ENCODE measurements at places on chromosomes 11 and 22.

DNA sequence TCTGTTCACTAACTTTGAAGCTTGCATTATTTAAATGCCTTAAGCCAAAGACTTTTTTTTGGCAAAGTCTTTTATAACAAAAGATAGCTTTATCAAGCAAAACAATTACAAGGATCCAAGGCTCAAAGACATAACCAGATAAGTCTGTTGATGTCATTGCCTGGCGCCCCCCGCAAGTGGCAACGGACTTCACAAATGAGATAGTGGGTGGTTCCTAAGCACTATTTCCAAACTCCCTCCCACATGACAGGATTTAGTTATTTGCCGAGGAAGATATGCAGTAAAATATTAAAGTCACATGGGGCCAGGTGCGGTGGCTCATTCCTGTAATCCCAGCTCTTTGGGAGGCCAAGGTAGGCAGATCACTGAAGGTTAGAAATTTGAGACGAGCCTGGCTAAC is 194.2 kb upstream of the DDI1 start:
- no peak for DNase-seq

DNA sequence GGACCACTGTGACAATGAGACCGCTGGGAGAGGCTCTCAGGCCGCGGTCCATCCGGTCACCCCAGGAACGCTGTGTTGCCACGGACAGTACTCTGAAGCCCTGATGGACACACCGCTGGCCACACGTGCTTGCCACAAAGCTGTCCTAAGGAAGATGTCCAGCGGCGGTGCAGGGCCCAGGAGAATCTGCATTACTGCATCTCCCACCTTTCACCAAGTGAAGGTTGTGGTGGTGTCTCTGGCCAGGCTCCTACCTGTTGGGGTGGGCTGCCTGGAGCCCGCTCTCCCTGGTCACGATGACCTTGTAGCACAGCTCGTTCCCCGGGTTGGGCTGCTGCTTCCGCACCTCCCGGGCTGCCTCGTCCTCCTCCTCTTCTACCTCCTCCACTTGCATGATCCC is 4.2 kb downstream of the TTLL12 start:
- no peak for DNase-seq

DNA sequence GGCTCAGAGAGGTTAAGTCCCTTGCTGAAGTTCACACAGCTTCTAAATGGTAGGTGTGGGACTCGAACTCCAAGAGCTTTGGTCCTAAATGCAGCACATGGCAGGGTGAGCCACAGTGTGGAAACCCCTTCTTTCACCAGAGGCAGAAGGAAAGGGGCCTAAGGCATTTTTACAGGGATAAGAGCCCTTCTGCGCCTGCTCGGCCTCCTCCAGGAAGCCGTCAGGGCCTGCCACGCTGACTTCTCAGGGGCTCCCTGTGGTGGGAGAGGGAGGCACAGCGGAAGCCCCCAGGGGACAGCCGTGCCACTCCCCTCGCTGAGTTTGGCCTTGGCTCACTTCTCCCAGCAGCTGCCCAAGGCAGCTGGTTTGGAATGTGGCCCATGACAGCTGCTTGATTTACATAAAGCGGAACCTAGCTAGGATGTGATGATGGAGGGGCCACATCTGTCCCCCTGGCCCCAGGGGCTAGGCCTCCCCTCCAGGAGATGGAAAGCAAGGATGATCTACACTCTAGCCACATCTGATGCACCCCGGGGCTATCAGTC is 35.4 kb downstream of the CD82 start:
- no peak for DNase-seq

GRCh38 chr11:61815790-61816735 is 740 bp downstream of the FADS1 start:
- no peak for DNase-seq

- DNase-seq, result no peak
Measured at GRCh38 chr11:83827940-83828554, 541.9 kb upstream of the CCDC90B start.

DNA sequence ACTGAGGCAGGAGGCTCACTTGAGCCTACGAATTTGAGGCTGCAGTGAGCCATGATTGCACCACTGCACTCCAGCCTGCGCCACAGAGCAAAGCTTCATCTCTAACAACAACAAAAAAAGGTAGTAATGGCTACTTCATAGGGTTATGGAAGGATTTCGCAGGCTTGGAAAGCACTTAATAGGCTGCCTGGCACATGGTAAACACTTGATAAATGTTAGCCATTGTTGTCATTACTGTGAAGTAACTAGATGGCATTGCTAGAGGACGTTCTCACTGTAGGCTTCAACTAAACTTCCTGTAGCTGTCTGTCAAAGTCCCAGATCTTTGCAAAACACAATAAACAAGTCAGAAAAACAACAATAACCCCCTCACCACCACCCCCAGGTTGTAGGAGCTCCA is 357.2 kb upstream of the NARS2 start:
- DNase-seq, result no peak

DNA sequence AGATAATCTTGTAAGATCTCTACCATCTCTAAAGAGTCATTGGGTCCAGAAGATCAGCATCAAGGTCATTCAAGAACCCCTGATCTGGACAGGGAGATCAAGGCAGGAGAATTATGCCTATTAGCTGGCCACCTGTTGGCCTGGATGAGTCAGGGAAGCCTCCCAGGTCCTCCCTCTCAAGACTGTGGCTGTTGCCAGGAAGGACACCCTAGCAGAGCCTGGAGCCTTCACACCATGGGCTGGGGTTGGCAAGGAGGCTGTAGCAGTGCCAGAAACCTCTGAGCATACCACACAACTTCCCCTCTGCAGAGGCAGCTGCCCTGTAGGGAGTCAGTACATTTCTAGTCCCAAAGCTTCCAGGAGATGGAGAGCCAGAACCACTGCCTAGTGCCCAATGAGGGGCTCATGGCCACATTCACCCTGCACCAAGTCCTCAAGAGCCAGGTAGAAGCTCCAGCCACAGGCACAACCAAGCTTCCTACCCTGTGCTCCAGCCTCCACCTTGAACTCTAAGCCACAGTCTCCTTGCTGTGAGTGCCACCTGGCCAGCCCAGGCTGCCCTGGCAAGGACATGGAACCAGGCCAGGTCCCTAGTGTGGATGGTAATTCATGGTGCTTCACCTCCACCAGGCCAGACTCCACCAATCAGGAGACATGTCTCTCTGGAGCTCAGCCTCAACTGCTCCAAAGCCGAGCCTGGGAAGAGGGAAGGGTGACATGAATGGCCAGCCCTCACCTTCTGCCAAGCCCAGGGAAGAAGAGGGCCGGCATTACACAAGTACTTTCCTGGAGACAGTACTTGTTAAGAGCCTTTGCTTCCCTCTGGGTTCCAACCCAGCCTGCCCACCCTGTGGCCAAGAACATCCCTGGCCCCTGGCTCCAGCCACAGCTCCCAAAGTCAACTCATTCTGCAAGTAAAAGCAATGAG is 124.3 kb downstream of the BUD13 start:
- no peak for DNase-seq

DNA sequence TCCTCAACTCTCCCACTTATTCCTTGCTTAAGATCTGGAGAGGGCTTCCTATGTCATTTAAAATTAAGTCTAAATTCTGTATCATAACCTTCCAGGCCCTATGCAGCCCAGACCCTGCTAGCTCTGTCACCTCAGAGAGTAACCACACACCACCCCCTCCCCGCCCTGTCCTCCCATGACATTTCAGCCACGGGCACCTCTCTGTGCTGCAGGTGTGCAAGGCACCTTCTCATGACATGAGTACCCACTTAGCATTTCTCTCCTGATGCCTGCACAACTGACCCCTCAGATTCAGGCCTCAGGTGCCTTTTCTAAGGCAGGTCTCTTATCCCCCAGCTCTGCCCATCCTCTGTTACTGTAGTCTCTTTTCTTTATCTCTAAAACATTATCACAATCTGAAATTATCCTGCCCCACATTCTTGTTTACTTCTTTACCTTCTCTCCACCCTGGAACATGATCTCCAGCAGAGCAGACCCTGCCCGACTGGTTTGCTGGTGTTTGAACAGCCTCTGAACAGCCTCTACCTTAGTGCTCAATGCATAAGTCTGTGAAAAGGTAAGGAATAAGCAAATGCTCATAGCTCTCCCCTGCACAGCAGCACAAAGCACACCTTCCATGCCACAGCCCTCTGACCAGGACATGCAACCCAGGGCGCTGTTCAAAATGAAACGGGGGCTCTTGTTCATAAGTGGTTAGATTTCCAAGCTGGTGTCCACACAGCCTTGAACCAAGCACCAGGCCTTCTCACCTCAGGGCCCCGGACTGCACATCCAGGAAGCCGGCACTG is 196.1 kb upstream of the B3GAT1 start:
- DNase-seq, result no peak

GRCh38 chr22:22389467-22389866 is 119.1 kb downstream of the ZNF280B start:
- DNase-seq, result no peak

DNA sequence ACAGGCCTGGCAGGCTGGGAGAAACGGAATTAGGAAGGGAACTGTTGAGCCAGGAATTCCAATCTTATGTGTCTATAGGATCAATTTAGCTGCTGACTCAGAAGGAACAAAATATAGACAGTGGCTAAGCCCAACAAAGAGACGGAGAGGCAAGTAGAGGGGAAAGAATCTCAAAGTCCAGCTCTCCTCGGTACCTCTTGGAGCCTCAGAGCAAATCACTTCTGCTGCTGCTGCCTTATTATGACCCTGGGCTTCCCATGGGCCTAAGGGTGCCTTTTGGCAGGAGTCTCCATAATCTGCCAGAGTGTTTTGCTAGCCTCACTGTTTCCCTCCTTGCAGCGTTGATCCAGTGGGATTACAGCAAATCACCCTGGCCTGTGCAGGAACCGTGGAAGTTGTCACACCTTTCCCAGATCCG is 31.7 kb downstream of the PAX6 start:
- no peak for DNase-seq

DNA sequence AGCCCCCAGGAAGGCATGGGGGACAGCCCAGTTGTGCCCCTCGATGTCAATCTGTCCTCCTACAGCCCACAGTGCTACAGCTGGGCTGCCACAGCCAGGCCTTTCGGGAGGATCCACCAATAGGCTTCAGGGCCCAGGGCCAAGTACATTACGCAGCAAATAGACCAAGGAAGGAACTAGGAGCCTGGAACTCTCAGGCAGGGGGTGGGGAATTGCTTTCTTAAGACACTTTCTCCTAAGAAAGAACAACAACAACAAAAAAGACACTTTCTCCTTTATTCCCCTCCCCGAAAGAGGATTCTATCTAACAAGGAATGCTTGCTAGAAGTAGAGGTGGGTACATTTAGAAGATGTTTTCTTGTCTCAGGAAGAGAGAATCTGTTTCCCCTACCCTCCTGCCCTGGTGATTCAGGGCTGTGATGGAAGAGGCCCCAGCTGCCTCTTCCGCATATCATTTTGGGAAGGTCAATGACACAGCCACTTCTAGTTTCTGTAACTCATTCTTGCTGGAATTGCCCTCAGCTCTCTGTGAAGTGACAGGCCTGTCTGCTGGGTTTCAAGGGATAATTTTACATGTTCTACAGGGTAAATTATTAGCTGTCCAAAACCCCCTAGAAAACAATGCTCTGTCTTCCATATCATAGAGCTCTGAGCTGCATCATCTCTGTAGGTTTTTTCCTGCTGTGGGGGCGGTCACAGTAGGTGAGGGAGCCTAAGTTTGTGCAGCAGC is 6.0 kb upstream of the MALAT1 start:
- no peak for DNase-seq

DNA sequence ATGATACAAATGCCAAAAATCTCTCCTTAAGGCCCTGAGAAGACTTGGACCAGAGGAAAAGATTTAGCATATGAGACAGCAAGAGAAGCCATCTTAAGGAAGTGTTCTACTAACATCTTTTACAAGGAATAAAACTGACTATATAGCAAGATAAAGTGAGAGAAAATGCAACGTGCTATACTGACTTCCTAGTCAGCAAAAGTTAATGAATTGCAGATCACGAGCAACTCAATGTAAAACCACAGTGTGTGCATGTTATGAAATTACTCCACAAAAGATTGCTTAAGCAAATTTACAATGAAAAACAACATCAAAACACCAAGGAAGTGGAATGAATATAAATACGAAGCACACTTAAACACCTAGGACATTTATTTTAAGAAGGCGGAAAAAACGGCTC is 187.5 kb downstream of the CADM1 start:
- no peak for DNase-seq

DNA sequence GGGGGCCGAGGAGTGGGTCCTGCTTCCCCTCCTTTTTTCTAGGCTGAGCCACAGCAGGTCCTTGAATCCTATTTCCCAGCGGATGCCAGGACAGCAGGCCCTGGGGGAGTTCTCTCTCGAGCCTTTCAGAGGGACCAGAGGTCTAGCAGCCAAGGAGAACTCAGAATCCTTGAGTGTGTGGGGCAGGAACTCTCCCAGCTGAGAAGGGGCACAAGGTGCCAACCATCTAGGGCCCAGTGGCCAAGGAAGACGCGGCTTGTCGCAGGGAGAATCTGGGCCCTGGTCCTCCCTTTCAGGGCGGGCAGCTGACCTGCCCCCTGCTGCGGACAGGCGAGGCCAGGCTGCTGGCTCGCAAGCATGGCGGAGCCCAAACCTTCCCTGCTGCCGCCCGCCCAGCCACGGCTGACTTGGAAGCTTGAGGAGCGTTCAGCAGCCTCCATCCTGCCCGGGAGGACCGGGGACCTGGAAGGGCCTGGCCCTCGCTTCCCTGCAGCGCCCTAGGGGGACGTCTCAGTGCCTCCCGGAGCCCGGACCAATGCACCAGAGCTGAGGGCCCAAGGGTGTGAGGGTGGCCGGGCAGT is 972 bp upstream of the TSSC4 start:
- no peak for DNase-seq

- no peak for DNase-seq
Measured at GRCh38 chr11:120135838-120136237, 2.1 kb downstream of the TRIM29 start.

- DNase-seq, result no peak
Measured at GRCh38 chr11:27497284-27497866, 9.2 kb downstream of the LIN7C start.

GRCh38 chr22:34879001-34879400 is 187.0 kb upstream of the ISX start:
- DNase-seq, result no peak

- no peak for DNase-seq
Measured at GRCh38 chr11:116537709-116538108, 235.1 kb downstream of the BUD13 start.

- no peak for DNase-seq
Measured at GRCh38 chr11:109974523-109974922, 118.7 kb upstream of the ZC3H12C start.

GRCh38 chr11:289398-289711 is 429 bp downstream of the PGGHG start:
- no peak for DNase-seq

DNA sequence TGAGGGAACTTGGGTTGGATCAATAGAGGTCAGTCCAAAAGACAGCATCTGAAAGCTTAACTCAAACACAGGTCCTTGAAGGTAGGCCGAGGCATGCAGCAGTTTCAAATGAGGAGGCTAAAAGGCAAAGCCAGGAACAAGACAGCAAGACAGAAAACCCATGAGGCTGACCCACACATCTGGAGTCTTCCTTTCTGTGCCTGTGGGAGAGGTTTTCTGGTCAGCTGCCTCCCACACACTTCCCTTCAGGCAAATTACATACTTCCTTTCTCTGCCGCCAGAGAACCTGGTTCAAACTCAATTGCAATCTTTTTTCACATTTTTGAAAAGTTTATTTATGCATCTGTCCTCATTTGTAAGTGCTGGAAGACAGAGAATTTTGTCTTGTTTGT is 29.8 kb upstream of the CRTAM start:
- no peak for DNase-seq

GRCh38 chr11:76788661-76789442 is 5.7 kb downstream of the TSKU start:
- no peak for DNase-seq

- DNase-seq, result no peak
Measured at GRCh38 chr11:67642173-67643120, 2.9 kb upstream of the TBX10 start.

- no peak for DNase-seq
Measured at GRCh38 chr11:46389450-46390330, 1.9 kb downstream of the CHRM4 start.

- DNase-seq, result no peak
Measured at GRCh38 chr11:112398798-112399478, 138.3 kb upstream of the PLET1 start.
